ENCODE measurements at places on chromosomes 12 and 14. TPM values are rescaled to one million over a fixed set of nuclear protein-coding genes. Genes with fewer than 3 reads are reported as not detected.

The DHRS2 gene
- not detected for total RNA-seq

GRCh38 chr12:70828351-70828750, 92.2 kb downstream of the PTPRR start:
- no peak overlapping the region for H3K27ac ChIP-seq
- H3K36me3 ChIP-seq: no peaks in the 10 kb centered on the region
- no peak overlapping the region for H3K4me3 ChIP-seq
- H3K27me3 ChIP-seq: no peaks in the 10 kb centered on the region
- no peak for DNase-seq

GRCh38 chr14:52730709-52731111, 744 bp downstream of the STYX start:
- H3K27ac ChIP-seq: peak overlapping the region; percentile 78
- peaks cover 21% of the 10 kb centered on the region for H3K4me1 ChIP-seq
- no peak for DNase-seq
- no peaks in the 10 kb centered on the region for H3K27me3 ChIP-seq
- H3K4me3 ChIP-seq: peak overlapping the region; percentile 76

DNA sequence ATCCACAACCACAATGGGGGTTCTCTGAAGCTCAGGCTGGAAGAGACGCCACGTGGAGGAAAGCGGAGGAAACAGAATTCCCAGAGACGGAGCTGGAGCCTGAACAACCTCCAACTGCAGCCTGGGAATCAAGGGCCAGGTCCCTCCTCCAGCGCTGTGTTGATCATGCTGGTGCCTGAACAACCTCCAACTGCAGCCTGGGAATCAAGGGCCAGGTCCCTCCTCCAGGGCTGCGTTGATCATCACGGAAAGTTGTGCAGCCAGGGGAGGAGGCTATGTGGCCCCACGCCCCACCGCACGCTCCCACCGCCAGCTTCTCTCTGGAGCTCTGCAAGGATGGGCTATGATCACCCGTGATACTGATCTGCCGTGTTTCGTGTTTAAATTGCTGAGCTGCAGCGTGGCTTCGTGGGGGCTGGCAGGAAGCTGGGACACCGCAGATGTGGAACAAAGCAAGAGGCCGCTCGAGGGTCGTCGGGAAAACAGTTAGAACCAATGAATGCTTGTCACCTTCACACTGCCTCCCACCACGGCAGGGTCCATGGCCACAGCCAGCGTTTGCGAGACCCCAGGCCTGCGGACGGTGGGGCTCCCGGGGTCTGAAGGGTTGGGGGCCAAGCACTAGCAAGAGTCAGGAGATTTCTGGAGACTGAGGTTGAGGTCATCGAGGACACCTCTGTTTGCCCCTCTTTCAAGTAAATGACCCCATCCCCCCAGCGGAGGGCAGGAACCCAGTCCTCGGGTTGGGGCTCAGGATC, 51.8 kb upstream of the FBRSL1 start:
- no peaks in the 10 kb centered on the region for H3K36me3 ChIP-seq
- peaks cover 32% of the 10 kb centered on the region for H3K27me3 ChIP-seq
- H3K4me1 ChIP-seq: peaks cover 72% of the 10 kb centered on the region
- H3K4me3 ChIP-seq: peak overlapping the region; percentile 36
- DNase-seq: no peak

DNA sequence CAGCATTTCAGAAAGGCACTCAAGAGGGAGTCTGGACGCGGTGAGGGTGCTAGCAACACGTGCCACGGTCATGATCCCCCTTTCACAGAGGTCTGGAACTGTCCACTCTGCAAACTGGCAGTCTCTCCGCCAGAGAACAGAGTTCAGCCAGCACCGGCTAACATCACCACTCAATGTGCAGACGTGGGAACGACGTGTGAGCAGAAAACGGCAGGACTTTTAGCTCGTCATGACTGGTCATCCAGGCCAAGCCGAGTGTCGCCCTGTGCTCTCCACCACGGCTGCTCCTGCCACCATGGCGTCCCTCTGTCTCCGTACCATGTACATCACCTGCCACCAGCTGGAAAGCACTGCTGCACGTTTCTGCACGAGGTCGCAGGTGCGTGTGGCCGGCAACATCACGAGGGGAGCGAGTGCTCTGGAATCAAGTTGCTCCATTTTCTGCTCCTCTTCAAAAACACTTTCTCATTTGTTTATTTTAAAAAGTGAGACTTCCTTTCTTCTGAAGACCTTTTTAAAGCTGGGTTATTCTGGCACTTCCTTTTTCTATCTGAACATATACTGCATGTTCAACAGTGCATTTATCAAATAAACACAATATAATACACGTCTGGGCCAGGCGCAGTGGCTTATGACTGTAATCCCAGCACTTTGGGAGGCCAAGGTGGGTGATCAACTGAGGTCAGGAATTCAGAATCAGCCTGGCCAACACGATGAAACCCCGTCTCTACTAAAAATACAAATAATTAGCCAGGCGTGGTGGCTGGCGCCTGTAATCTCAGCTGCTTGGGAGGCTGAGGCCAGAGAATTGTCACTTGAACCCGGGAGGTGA, 28.0 kb downstream of the SLC15A4 start:
- no peaks in the 10 kb centered on the region for H3K4me1 ChIP-seq
- H3K27ac ChIP-seq: peak overlapping the region; percentile 95
- H3K27me3 ChIP-seq: no peaks in the 10 kb centered on the region
- H3K4me3 ChIP-seq: no peak overlapping the region

DNA sequence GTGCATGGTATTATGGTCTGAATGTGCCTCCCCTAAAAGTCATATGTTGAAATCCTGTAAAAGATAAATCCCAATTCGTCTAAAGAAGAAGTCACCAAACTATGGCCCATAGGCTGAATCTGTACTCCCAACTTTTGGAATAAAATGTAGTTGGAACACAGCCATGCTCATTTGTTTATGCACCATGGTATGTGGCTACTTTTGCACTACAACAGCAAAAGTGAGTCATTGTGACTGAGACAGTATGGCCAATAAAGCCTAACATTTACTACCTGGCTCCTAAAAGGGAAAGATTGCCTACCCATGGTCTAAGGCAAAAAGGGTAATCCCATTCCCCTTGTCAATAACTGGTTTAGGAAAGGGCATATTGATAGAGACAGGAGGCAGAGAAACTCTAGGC, 101.8 kb downstream of the LRIG3 start:
- H3K27me3 ChIP-seq: no peaks in the 10 kb centered on the region
- no peaks in the 10 kb centered on the region for H3K36me3 ChIP-seq
- no peak overlapping the region for H3K4me3 ChIP-seq
- H3K27ac ChIP-seq: no peak overlapping the region
- no peak for DNase-seq
- H3K4me1 ChIP-seq: no peaks in the 10 kb centered on the region

DNA sequence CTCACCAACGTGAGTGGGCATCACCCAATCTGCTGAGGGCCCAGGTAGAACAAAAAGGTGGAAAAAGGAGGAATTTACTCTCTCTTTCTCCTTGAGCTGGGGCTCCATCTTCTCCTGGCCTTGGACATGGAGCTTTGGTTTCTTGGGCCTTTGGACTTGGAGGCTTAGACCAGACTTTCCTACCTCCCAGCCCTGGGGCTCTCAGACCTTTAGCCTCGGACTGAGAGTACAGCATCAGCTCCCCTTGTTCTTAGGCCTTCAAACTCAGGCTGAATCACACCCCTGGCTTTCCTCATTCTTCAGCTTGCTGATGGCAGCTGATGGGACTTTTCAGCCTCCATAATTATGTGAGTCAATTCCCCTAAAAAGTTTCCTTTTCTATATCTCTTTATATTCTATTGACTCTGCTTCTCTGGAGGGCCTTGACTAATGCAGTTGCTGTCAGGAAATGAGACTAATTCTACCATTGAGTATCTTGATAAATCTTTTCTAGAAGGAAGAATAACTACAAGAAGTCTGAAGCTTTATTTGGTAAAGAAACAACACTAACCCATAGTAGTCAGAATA, 15.9 kb upstream of the CLEC4E start:
- H3K4me3 ChIP-seq: no peak overlapping the region
- H3K4me1 ChIP-seq: no peaks in the 10 kb centered on the region
- no peaks in the 10 kb centered on the region for H3K36me3 ChIP-seq
- no peaks in the 10 kb centered on the region for H3K27me3 ChIP-seq
- H3K27ac ChIP-seq: no peak overlapping the region

GRCh38 chr12:76199808-76200207, 115.3 kb upstream of the NAP1L1 start:
- H3K4me1 ChIP-seq: peaks cover 2% of the 10 kb centered on the region
- no peaks in the 10 kb centered on the region for H3K36me3 ChIP-seq
- no peak for DNase-seq
- no peak overlapping the region for H3K4me3 ChIP-seq

- no peak overlapping the region for H3K4me3 ChIP-seq
- no peaks in the 10 kb centered on the region for H3K27me3 ChIP-seq
- DNase-seq: no peak
- H3K27ac ChIP-seq: no peak overlapping the region
These were observed 275.9 kb downstream of the RPS29 start for GRCh38 chr14:49310298-49310697.
